Activated naive CD8-positive, alpha-beta T cell treated with anti-CD3 and anti-CD28 coated beads for 36 hours (primary cell): ENCODE measurements at places on chromosomes 16 and 17. TPM values are rescaled to one million over a fixed set of nuclear protein-coding genes. Genes with fewer than 3 reads are reported as not detected.

- H3K27ac ChIP-seq = no peak overlapping the region
- H3K36me3 ChIP-seq = no peaks in the 10 kb centered on the region
- DNase-seq = peak; percentile 28
- peaks cover 16% of the 10 kb centered on the region for H3K4me1 ChIP-seq
Observed at GRCh38 chr17:31533546-31534155, 142.2 kb downstream of the RAB11FIP4 start.

DNA sequence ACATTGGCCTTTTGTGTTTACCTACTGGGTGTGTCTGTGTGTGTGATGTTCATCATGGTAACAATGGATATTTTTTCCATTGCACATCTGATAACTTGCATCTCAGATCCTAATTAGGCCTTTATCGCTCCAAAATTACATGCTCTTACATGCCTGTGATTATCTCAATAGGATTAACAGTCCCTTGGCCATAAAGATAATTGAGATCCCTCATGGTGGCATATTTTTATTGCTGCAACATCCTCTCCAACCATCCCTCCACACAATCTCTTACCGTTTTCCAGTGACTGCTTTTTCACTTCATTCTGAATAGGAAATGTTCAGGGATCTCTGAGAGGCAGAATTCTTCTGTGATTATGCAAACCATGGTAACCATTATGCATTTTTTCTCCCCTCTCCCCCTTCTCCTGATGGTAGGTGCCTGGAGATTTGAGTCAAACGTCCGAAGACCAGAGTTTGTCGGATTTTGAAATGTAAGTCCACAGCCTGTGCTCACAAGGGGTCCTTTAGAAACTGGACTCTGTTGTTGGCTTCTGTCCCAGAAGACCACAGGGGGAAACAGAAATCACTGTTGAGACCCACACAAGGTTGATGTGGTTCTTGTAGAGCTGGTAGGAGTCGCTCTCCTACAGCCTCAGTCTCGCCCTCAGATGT is 405.5 kb downstream of the CPPED1 start:
- H3K27me3 ChIP-seq = no peaks in the 10 kb centered on the region
- H3K4me3 ChIP-seq = no peak overlapping the region
- no peak for DNase-seq

GRCh38 chr17:69339937-69340336 is 13.0 kb upstream of the ABCA5 start:
- H3K27me3 ChIP-seq = no peaks in the 10 kb centered on the region
- DNase-seq = no peak
- no peak overlapping the region for H3K27ac ChIP-seq

DNA sequence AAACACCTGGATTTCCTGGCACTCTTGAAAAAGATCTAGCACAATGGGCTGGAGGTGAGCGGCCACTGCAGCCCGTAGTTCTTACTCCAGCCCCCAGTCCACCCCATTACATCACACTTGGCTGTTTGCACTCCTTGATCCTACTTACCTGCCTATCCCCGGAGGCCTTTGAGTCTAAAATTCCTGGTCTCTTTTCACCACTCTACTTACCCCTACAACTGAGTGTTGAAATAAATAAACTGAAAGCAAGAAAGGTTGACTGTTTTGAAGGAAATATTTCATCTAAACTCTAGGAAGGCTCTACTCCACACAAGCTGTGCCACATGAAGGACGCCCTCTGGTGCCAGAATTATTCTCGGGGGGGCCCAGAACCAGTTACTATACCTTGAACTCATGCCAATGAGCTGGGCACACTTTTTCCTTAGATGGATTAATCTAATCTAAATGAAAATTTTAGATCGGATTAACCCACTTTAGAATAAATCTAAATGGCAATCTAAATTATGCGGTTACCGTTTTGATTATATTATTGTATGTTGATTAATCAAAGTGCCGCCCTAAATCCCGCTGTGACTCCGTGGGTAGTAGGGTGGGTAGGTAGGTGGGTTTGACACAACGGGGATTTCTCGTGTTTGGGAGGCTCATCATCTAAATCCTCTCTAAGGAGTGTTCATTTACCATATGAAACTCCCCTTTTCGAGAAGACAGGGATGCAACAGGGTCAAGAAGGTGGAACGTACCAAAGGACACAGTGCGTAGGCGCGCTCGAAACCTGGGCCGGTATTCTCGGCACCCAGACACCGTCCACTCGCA is 651 bp upstream of the EIF1 start:
- peak overlapping the region; percentile 99 for H3K27ac ChIP-seq
- H3K36me3 ChIP-seq = peaks cover 42% of the 10 kb centered on the region
- H3K27me3 ChIP-seq = peaks cover 7% of the 10 kb centered on the region

GRCh38 chr17:28118362-28118761 is 75.9 kb downstream of the NLK start:
- no peaks in the 10 kb centered on the region for H3K27me3 ChIP-seq
- H3K4me1 ChIP-seq = peaks cover 32% of the 10 kb centered on the region
- peak overlapping the region; percentile 51 for H3K4me3 ChIP-seq

RAMP2 gene
- not detected for total RNA-seq

ANKRD40CL gene
- not detected for total RNA-seq

LITAFD gene
- total RNA-seq = not detected

PSMD12 gene
- total RNA-seq = 105 TPM

FSCN2 gene
- total RNA-seq = 0.36 TPM

KRT24 gene
- total RNA-seq = not detected

MYH8 gene
- total RNA-seq = not detected
